LNCaP clone FGC (cell line): ENCODE measurements at places on chromosomes 13 and 19.
A peak's percentile ranks its signal among the peaks of the same experiment; 100 is the strongest.

DNA sequence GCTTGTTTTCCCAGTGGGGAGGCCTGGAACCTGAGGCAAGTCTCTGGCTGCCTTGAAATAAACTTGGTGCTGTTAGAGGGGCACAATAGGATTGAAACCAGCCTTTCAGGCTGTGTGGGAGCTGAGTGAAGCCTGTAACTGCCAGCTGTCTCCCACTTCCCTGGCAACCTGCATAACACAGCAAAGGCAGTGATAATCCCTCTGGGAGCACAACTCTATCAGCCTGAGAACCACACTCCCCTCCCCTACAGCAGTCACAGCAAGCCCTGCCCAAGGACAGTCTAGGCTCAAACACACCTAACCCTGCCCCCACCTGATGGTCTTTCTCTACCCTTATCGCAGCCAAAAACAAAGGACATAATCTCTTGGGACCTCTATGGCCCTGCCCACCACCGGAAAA is 683.8 kb upstream of the ATXN8OS start:
- DNase-seq = no peak

GRCh38 chr19:32404213-32404932 is 1.2 kb upstream of the DPY19L3 start:
- DNase-seq = no peak

DNA sequence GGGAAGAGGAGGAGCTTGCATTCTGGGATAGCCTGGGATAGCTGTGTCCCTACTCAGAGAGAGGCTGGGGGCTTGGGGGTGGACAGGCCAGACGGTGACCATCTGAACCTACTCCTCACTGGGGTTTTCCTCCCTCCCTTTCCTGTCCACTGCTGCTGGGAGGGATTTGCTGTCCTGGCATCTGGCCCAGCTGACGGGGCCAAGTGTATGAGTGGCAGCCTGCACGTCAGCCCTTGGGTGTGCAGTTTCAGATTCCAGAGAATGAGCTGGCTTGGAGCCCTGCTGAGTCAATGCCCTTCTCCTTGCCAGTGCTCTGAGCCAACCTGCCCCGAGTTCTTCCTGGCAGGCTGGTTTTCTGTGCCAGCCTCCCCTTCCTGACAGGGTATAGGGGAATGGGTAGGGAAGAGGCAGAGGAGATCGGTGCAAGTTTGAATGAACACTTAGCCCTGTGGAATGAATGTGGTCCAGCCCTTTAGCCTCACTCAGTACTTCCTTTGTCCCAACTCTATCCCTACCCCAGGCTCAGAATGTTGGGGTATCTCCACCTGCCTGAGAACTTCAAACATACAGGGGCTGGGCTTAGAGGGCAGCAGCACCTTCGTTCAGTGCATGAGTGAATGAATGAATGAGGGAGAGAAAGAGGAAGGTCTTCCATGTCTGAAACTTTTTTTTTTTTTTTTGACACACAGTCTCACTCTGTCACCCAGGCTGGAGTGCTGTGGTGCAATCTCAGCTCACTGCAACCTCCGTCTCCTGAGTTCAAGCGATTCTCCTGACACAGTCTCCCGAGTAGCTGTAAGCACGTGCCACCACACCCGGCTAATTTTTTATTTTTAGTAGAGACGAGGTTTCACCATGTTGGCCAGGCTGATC is 1.8 kb upstream of the ANGPTL4 start:
- DNase-seq = peak; percentile 99

DNA sequence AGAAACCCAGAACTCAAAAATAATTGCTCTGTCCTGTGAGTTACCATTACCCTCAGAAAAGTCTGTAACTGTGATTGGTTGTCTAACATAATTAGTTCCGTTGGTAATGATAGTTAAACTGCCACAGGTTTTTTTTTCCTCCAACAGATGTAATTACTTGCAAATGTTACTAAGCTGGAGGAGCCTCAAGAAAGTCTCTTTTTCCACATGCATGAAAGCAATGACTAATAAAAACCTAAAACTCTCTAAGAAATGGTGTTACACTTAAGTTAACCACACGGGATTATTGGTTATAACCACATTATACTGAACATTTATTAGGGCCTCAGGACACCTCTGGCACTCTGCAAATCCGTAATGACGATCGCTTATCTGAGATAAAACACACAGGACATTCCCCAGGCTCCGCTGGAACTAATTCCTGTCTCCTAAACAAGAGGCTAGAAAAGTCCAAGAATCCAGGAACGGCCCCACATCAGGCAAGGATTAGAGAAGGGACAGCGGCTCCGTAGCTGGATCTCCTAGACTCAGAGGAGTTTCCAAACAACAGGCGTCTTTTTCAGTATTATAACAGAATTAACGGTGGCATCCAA is 753 bp downstream of the ZNF235 start:
- no peak for DNase-seq

GRCh38 chr19:56193981-56194640 is 3.5 kb downstream of the ZSCAN5B start:
- no peak for DNase-seq

DNA sequence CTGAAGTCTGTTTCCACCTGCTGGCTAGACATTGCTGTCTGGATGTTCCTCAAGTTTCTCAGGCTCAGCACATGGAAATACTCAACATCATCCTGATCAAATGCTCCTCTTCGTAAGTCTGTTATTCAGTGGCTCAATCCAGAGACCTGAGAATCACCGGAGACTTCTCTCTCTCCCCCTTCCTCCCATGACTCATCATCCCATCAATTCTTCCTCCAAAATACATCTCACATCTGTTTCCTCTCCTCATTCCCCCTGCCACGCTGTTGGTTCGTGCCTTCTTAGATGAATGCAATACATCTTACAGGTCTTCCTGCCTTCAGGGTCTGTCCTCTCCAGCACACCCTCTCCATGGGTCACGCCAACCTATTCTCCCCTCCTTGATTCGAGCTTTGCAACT is 7.4 kb upstream of the RXFP2 start:
- no peak for DNase-seq

- DNase-seq = no peak
Measured at GRCh38 chr19:24046550-24046949, 40.4 kb upstream of the ZNF254 start.

- DNase-seq = no peak
Measured at GRCh38 chr13:106151056-106151699, 384.3 kb downstream of the EFNB2 start.

DNA sequence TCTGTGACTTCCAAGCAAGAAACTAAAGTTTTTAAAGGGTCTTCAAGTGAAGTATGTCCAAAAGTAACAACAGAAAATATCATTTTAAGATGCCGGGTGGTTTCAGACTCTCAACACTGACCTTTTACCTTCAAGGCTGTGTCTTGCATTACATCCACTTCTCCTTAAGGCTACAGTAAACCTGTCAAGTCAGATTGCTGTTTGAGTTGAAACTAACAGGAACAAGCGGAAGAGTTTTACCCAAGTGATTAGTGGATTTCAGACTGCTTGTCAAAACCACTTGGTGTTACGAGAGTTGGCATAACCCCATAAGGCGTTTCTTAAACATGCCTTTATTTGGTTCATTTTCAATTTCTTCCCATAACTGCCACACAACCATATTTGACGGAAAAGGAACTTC is 283.1 kb downstream of the DCT start:
- DNase-seq = no peak

DNA sequence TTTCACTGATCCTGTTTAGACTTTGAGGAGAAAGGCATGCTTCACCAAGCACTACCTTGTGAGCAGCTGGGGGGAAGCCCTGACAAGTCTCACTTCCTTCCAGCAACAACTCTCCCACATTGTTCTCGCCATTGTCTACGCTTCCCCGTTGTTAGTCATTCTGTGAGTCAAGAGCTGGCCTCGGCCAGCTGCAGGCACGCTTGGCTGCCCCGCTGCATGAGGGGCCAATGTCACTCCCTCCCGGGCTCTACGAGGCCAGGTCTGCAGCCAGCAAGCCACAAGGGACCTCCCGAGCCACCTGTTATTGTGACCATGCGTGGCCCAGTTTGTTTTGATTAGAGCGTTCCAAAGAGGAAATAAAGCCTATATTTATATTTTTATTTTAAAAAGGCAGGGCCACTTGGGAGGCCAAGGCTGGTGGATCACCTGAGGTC is 220.9 kb downstream of the FOXO1 start:
- no peak for DNase-seq

GRCh38 chr13:46603165-46603603 is 50.2 kb downstream of the LRCH1 start:
- no peak for DNase-seq

- no peak for DNase-seq
Measured at GRCh38 chr13:24623149-24623665, 57.0 kb upstream of the ATP12A start.

- DNase-seq = no peak
Measured at GRCh38 chr13:55214841-55215345, 1925.8 kb upstream of the PRR20A start.

- no peak for DNase-seq
Measured at GRCh38 chr13:37149380-37149779, 43.9 kb upstream of the CSNK1A1L start.

- DNase-seq = no peak
Measured at GRCh38 chr19:48397263-48398101, 4.0 kb downstream of the GRIN2D start.

DNA sequence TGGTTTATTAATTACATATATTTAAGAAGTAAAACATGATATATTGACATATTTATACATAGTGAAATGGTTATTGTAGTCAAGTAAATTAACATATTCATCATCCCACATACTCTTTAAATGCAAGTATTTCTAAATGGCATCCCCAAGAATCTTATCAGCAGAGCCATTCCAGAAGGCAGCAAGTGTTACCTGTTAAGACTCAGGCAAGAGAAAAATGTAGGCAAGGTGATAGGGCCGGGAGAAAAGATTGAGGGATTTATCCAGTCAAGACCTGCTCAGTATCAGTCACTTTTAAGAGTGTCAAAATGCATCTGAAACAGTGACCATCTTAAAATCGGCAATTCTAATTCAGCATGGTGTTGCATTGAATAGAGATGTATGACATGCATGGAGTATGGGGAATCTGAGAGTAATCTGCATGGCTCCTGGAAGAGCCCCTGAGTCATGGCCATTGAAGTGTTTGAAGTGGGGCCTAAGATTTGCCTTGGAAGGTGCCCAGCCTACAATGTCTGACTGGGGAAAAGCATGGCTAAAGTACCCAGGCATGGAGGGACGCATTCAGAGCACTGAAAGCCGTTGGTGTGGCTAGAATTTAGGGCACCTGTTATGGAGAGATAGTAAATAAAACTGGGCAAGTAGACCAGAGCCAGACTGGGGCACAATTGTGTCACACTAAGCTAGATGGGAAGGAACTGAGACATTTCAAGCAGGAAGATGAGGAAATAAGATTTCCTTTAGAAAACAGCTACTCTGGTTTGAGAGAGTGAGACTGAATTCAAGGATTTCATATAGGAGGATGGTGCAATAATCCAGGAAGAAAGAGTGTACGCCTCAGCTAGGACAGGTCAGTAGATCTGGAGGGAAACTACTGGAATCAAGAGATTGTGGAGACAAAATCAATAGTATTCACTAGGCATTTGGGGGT is 25.0 kb upstream of the C1QTNF9B start:
- DNase-seq = no peak
